Stimulated activated CD4-positive, alpha-beta T cell treated with anti-CD3 and anti-CD28 coated beads, Interleukin-12 subunit alpha, Interleukin-12 subunit beta, amount 100 ng/mL, for 4 hours (primary cell): ENCODE measurements at places on chromosomes 5 and 9.

DNA sequence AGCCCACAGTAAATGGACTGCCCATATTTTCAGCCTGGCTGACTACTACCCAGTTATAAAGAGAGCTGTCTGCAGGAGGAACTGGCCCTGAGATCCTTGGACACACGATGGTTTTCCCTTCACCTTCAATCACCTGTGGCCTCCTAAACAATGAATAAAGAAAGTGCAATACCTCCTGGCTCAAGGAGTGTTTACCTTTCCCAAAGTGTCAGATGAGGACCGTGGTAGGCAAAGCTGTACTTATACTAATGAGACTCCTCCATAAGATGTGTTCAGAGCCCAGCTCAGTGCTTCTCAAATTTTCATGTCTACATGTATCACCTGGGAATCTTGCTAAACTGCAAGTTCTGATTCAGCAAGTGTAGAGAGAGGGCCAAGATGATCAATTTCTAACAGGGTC is 284.5 kb upstream of the VLDLR start:
- DNase-seq = no peak

GRCh38 chr5:145509336-145510136 is 325.6 kb downstream of the PRELID2 start:
- DNase-seq = no peak

GRCh38 chr5:922436-923280 is 30.0 kb downstream of the TRIP13 start:
- DNase-seq = no peak

- no peak for DNase-seq
Observed at GRCh38 chr9:120768886-120769285, 24.3 kb downstream of the FBXW2 start.

DNA sequence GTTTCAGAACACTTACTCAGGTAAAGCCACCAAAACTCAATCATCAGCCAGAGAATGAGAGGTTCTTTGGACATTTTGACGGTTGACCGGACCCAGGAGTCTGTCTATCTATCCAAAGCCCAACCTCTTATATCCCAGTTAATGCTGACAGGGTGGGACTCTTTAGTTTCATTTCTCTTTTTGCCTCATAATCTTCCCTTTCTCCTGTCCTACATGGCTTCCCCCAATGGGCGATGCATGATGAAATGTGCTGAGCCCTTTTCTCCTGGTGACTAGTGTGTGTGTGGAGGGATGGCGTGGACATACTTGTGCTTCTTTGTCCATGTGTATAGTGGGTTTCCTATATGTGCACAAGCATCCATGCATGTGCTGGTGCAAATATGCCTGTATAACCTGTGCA is at the start of gene TIMD4:
TIMD4 (minus strand) TSS at position 102 of the 400 bp plus-strand sequence; CDS start at position 74, 28 bp downstream.
- no peak for DNase-seq

DNA sequence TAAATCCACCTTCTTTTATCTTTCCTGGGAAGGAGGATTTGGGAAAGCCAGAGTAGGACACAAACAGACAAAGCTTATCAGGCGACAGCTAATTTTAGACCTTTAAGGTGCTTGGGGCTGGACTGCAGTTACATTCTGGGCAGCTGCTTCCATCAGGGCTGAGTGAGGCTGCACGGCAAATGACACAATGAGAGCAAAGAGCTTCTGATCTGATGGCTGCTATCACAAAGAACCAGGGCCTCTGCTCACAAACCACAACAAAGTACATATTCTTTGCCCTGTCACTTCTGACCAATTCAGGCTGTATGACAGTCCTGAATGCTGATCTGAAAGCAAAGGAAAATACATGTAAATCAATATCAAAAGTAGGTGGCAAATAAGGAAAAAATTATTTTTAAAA is 93.1 kb downstream of the MRPS27 start:
- DNase-seq = no peak

DNA sequence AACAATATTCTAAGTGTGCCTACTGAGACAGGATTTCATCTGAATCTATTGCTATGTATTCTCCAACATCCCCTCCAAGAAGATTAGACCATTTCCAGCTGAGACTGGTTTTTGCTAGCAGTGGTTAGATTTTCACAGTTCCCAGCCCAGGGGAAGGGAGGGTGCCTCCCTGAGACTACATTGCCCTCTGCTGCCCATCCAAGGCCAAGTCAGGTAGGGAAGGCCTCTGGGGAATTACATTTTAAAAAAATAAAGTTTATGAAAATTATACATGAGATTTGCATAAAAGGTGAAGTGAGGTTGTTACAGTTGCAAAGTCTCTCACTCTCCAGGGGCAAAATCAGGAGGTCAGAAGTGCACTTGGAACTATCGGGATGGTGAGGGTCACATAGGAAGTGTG is 28.0 kb upstream of the SYK start:
- no peak for DNase-seq
